ENCODE measurements at places on chromosomes 16 and 17. TPM values are rescaled to one million over a fixed set of nuclear protein-coding genes. Genes with fewer than 3 reads are reported as not detected.

The HES7 gene
- total RNA-seq: 0.20 TPM

The PSME3IP1 gene
- 70.7 TPM for total RNA-seq

The HBM gene
- 33.7 TPM for total RNA-seq

The SPNS2 gene
- total RNA-seq: 18.0 TPM

The CACNG3 gene
- total RNA-seq: 1.9 TPM

The SRSF1 gene
- 226 TPM for total RNA-seq

The IL34 gene
- total RNA-seq: 9.8 TPM

The CBX2 gene
- total RNA-seq: 4.1 TPM

The ADCY9 gene
- 12.6 TPM for total RNA-seq

The ITGB4 gene
- 46.5 TPM for total RNA-seq

The MAP2K6 gene
- 32.5 TPM for total RNA-seq

The COG1 gene
- total RNA-seq: 39.0 TPM
